ENCODE measurements at places on chromosomes 16 and 17. TPM values are rescaled to one million over a fixed set of nuclear protein-coding genes. Genes with fewer than 3 reads are reported as not detected.

The GUCY2D gene
- polyA plus RNA-seq = 0.04 TPM

- no peak for DNase-seq
Observed at GRCh38 chr16:89711601-89712273, 9.0 kb downstream of the VPS9D1 start.

- peak; percentile 58 for DNase-seq
Observed at GRCh38 chr16:4511441-4512082, 27.0 kb downstream of the CDIP1 start.

The ADGRG3 gene
- 0.15 TPM for polyA plus RNA-seq

GRCh38 chr17:27413315-27413714, 42.9 kb upstream of the KSR1 start:
- DNase-seq = no peak

The CRYM gene
- 63.5 TPM for polyA plus RNA-seq

The TEKT3 gene
- 0.06 TPM for polyA plus RNA-seq

GRCh38 chr16:11076259-11077018, 132.1 kb downstream of the CLEC16A start:
- no peak for DNase-seq

DNA sequence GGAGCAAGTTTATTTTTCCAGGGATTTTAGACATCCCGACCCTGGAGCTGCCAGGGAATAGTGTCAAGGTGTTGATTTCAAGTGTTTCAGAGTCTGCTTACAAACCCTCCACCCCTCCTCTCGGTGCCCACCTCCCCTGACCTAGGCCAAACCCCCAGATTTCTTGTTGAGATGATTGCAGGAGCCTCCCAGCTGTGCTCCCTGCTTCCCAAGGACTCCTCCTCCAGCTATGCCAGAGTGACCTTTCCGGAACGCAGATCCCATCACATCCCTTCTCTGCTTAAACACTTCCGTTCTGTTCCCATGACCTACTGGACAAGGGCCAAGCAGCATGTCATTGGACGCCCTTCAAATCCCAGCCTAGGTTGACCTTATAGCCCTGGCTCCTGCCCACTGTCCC, 23.7 kb upstream of the CDH1 start:
- no peak for DNase-seq

The C1QTNF8 gene
- polyA plus RNA-seq = not detected

The KIF18B gene
- polyA plus RNA-seq = 0.12 TPM

The ARL5C gene
- not detected for polyA plus RNA-seq

DNA sequence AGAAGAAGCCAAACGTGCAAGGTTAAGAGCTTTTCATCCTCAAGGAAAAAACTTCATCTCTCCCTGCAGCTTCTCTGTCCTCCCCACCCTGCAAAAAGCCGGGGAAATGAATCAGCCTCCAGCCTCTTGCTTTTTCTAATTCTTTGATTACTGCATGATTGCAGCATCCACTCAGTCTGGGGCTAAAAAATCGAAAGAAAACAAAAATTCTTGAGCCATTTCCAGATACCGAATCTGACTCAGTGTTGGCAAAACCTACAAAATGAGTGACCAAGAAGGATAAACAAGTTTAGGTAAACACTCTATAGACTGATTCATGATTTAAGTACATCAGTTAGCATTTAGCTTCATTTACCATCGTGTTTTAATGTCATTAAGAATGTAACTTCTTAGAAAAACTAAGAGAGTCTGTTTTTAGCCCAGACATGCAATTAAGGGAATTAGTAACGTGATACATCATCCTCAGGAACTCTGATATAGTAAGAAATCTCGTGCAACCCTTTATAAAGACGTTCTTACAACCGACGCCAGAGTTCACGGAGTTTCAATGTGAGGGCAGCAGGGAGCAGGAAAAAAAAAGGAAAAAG, 287.3 kb upstream of the FOXF1 start:
- DNase-seq = no peak

The ESRP2 gene
- polyA plus RNA-seq = 0.30 TPM

The MYL4 gene
- polyA plus RNA-seq = 750 TPM

The MARCHF10 gene
- polyA plus RNA-seq = not detected

DNA sequence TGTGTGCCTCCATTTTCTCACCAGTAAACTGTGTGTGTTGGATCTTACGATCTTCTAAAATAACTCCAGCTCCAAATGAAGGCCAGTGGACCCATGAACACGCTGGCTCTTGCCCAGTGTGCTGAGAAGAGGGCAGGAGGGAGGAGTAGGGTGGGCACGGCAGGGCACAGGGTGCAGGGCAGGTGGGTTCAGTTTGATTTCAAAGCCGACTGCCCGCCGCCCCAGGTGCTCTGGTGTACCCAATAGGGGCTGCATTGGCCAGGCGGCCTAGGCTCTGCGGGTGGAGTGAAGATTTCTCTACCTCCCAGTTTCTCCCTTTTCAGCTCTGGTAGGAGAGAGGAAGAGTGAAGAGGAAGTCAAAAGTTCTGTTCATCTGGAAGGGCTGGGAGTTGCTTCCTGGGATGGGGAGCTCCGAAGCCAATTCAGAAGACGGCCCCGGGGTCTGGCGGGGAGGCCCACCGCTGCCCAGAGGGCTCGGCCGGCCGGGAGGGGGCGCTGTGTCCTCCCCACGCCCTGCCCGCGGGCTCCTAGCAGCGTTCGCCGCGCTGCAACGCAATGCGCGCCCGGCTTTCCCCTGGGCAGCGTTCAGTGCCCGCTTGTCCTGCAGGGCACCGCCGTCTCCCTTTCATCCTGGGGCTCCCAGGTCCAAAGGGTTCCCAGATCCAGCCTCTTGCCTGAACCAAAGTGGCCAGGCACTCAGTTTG, 1.1 kb upstream of the CRHR1 start:
- no peak for DNase-seq

- no peak for DNase-seq
Observed at GRCh38 chr16:17301593-17302135, 169.1 kb downstream of the XYLT1 start.

DNA sequence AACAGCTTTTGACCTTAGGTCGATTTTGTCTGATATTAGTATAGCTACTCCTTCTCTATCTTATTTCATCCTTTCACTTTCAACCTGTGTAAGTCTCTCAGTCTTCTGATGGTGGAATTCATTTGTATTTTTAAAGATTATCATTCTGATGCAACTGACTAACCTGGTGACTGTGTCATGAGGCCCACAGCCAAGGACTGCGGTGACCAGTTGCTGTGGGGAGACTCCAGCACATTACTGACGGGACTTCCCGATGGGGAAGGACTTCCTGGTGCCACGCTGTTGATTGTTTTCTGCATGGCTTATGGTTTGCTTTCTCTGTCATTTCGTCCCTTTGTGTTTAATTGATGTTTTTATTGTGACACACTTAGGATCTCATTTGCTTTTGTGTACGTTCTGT, 34.2 kb downstream of the RMI2 start:
- peak; percentile 12 for DNase-seq

The NR1D1 gene
- 20.2 TPM for polyA plus RNA-seq

- DNase-seq = no peak
Observed at GRCh38 chr17:8466873-8467272, 31.2 kb downstream of the NDEL1 start.

The CHST4 gene
- not detected for polyA plus RNA-seq

DNA sequence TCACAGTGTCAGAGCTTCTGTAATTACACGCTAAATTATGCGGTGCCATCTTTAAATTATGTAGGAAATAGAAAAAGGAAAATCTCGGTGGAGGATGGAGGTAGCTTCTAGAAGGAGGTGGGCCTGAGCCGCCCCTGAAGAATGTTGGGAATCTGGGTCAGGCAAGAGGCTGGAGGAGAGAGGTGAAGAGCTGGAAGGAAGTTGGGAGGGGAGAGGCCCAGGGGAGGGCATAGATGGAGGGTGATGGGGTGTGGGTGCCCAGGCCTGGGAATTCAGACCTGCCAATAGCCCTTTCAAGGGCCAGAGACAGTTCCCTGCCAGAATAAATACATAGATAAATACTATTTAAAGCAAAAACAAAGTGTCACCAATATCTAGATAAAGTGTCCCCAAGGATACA, 415.0 kb upstream of the HSBP1 start:
- DNase-seq = no peak

GRCh38 chr17:2369551-2370210, 31.2 kb downstream of the MNT start:
- no peak for DNase-seq

- DNase-seq = peak; percentile 64
Observed at GRCh38 chr17:1111599-1112443, 68.0 kb downstream of the ABR start.

DNA sequence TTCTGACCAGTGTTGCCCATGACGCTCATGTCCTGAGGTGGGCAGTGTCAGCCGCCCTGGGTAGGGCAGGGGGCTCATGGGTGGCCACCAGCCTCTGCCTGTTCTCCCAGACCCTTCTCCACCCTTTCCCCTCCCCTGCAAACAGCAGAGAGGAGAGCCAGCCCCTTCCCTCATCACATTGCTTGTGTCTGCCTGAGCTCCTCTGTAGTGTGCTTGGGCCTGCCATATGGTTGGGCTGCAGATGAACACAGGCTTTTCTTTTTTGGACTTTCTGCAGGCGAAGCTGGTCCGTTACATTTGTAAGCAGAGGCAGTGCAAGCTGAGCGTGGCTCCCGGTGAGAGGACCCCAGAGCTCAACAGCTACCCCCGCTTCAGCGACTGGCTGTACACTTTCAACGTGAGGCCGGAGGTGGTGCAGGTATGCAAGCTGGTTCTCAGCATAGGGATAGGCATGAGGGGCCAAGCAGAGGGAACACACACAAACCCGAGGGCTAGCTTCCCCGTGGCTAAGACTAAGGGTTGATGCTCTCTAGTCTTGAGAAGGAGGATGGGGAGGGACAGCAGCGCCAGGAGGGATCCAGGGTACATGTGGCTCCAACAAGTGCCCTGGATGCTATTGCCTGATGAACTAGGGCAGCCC, 80.6 kb upstream of the LGALS9 start:
- no peak for DNase-seq

DNA sequence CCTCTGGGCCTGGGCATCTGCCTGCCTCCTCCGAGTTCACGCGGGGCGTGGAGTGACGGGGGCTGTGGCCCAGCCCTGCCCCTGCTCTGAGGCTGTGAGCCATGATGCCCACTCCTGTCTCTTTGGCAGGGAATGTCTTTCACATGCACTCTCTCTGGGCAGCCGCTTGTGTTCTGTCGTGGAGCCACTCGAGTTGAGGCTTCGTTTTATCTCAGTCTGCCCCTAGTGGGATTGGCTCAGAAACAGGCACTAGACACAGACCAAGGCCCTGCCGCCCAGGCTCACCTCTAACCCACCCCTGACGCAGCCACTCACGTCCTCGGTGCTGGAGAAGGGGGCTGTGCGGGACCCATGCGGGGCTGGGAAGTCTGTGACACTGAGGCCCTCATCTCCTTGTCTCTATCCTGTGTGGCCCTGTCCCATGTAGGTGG, 67.5 kb upstream of the KCTD5 start:
- no peak for DNase-seq

- no peak for DNase-seq
Observed at GRCh38 chr17:39652587-39653315, 12.4 kb upstream of the TCAP start.

The CLEC16A gene
- polyA plus RNA-seq = 28.5 TPM

DNA sequence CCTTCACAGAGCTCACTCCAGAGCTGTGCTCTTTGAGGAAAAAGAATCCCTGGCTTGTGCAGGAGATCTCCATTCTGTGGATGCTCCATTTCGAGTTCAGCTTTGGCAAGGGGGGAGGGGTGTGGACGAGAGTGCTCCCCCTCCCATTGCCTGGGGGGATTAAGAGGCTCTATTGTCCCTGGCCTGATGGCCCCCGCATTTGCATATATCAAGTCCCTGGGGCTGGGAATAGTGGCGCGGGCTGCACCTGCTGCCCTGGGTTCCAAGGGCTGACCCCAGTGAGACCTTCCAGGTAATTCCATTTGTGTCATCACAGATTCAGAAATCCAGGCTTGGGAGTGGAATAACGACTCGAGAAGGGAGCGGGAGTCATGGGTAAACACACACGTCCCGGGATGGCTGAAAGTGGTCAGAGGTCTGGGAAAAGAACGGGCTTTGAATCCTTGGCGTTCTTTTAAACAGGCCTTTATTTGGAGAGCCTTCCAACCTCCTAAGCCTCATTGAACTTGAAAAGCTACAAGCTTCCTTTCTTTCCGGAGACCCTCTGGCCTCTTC, 479.3 kb downstream of the HS3ST3B1 start:
- DNase-seq = no peak

DNA sequence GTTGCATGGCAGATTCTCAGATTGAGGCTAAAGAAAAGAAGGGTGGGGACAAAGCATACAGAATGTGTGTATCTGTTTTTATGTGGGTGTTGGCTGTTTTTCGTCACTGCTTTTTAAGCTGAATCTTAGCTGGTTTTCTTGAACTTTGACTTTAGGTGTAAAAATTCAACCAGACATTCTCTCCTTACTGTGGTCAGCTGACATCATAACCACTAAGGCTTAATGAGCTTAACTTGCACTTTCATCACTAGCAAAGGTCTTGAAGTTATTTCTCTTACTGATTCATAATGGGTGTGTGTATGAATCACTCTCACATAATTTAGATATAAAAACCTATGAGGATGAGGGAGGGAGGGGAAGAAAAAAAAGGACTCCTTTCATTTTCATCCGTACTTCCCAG, 4.0 kb upstream of the CDC6 start:
- no peak for DNase-seq

DNA sequence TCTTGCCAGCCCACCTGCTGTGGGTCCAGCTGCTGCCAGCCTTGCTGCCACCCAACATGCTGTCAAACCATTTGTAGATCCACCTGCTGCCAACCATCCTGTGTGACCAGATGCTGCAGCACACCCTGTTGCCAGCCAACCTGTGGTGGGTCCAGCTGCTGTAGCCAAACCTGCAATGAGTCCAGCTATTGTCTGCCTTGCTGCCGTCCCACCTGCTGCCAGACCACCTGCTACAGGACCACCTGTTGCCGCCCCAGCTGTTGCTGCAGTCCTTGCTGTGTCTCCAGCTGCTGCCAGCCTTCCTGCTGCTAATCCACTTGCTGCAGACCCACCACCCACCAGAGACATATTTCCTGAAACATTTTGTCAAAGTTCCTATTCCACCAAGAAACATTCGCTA, 641 bp downstream of the KRTAP9-1 start:
- DNase-seq = no peak

The ITGB4 gene
- polyA plus RNA-seq = 4.0 TPM

DNA sequence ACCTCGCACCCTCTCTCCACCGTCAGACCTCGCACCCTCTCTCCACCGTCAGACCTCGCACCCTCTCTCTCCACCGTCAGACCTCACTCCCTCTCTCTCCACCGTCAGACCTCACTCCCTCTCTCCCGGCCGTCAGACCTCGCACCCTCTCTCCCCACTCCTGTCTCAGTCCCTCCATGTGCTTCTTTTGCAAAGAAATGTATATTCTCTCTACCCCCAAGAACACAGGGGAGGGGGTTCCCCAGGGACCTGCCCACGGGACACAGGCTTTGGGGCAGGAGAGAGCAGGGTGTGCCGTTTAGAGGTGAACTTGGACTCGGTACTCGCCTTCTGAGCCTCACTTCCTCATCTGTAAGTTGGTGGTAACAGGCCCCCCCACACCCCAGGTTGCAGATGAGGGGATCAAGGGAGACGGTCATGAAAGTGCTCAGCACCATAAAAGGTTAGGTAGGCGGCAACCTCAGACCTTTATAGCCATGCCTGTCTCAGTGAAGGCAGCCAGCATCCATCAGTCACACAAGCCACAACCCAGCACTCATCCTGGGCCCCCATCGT, 63.7 kb downstream of the RPH3AL start:
- no peak for DNase-seq

The DPEP3 gene
- not detected for polyA plus RNA-seq

The SYNGR2 gene
- 104 TPM for polyA plus RNA-seq

GRCh38 chr16:2485811-2486507, 11.0 kb downstream of the TBC1D24 start:
- peak; percentile 36 for DNase-seq

GRCh38 chr16:77696149-77696548, 26.2 kb upstream of the NUDT7 start:
- DNase-seq = no peak
